H9 (cell line): ENCODE measurements at places on chromosomes 3 and 15. TPM values are rescaled to one million over a fixed set of nuclear protein-coding genes. Genes with fewer than 3 reads are reported as not detected.

DNA sequence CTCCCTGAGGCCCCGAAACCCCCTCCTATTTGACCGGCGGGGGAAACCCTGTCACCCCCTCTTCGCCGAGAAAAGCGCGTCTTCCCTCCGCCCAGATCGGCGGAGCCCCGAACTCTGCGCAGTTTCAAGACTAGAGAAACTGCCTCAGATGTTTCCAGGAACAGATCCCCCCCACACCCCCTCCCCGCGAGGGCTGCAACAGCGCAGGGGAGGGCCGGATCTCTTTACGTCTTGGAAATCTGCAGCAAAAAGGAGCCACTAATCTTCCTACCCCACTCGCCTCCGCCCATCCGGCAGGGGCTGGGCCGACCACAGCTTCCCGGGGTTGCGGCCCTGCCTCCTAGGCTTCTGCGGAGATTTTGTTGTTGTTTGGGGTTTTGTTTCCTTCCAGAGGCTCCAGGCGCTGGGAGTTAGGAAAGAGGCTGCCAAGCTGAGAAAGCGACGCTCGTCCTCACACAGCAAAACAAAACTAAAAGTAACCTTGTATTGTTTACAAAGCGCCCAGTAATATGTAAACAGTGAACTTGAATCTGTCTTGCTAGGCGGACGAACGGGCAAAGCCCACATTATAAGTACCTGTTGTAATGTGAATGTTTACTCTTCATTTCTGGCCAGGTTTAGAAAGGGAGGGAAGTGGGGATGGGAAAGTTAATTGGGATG is 2.2 kb downstream of the FOXB1 start:
- DNase-seq = peak; percentile 90

- no peak for DNase-seq
These were observed 39.8 kb downstream of the SEMA3G start for GRCh38 chr3:52405066-52405465.

DNA sequence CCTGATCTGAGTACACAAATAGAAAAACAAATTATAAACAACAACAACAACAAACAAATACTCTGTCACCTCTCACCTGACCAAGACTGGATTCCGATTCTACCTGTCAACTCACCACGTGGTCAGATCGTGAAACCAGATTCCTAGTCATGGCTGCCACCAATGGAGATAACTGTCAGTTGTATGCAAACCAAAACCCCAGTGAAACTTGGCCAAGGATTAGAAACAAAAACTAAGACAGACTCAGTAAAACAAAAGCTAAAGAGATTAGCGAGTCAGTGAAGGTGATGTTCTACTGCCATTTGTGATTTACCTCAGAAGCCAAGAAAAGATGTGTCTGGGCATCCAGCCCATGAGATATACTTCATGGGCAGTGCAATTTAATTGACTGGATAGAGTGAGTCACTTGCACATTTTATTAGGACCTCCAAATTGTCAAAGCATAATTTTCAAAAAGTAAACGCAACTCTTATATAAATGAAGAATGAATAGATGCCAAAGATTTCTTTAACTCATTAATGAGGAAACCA is 31.1 kb downstream of the PHLDB2 start:
- no peak for DNase-seq

DNA sequence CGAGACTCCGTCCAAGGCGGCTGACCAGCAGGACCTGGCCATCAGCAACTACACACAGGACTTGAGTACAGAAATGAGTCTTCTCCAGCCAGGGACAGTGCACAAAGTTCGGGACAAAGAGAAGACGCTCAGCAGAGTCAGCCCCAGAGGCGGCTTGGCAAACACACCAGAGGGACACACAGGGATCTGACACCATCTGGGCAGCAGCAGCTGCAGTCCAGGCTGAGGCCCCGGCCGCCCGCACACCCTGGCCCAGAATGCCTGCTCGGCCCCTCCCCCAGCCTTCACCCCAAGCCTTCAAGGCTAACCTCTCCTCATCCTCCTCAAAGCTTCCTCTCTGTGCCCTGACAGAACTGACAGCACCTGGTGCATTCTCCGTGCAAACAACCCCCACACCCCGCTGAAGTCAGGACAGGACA is 61.1 kb downstream of the XXYLT1 start:
- DNase-seq = no peak

The CPLX3 gene
- not detected in 2 replicates for total RNA-seq

The KLHL40 gene
- not detected in 2 replicates for total RNA-seq

The P2RY1 gene
- 6.3 and 6.4 TPM in 2 replicates for total RNA-seq
